NCI-H446 (cell line): ENCODE measurements at places on chromosomes 7 and 10.

GRCh38 chr10:83343676-83344075 is 795.6 kb upstream of the GHITM start:
- DNase-seq = no peak

GRCh38 chr10:114870486-114870885 is 48.9 kb downstream of the FHIP2A start:
- no peak for DNase-seq

DNA sequence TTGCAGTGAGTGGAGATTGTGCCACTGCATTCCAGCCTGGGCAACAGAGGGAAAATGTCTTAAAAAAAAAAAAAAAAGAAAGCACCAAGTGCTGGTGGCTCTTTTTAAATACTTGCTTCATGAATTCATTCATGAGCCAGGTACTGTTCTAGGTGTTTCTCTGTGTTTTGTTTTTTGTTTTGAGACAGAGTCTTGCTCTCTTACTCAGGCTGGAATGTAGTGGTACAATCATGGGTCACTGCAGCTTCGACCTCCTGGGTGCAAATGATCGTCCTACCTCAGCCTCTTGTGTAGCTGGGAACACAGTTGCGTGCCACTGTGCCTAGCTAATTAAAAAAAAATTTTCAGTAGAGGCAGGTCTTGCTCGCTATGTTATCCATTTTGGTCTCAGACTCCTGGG is 5.3 kb downstream of the STOX1 start:
- no peak for DNase-seq

DNA sequence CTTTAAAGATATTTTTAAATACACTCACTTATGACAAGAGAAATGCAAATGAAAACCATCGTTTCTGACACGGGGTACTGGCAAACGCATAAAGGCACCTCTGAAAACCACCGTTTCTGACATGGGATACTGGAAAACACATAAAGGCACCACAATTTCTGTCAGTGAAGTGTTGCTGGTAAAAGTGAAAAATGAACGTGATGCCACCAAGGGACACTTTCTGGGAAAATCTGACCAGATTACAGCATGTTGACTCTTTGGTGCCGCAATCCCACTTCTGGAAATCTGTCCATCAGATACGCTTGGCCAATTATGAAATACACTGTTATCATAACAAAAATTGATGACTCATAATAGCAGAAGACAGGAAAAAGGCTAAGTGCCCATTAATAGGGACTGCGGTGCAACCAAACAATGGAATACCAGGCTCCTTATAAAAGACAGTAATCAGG is 131.7 kb downstream of the ZMYND11 start:
- no peak for DNase-seq
